ENCODE measurements at places on chromosomes 3 and 15.

GRCh38 chr3:113712129-113712528 is 15.7 kb upstream of the USF3 start:
- no peak for DNase-seq

- no peak for DNase-seq
These were observed 8.6 kb downstream of the DMXL2 start for GRCh38 chr15:51613951-51614350.

DNA sequence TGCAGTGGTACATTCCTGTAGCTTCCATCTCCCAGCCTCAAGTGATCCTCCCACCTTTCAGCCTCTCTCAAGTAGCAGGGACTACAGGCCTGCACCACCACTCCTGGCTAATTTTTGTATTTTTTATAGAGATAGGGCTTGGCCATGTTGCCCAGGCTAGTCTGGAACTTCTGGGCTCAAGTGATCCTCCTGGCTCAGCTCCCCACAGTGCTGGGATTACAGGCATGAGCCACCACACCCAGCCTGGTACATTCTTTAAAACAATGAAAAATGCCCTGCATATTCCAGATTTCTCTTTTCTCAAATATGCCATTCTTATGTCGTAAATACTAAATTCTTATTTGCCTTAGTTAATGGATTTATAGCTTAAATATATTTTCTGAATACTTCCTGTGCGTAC is 581.4 kb downstream of the MECOM start:
- no peak for DNase-seq

- DNase-seq = no peak
These were observed 323.5 kb downstream of the ERC2 start for GRCh38 chr3:56144805-56145204.

- DNase-seq = no peak
These were observed 82.6 kb downstream of the TGFBR2 start for GRCh38 chr3:30688776-30689641.

- no peak for DNase-seq
These were observed 20.2 kb upstream of the IMPG2 start for GRCh38 chr3:101340591-101340990.

DNA sequence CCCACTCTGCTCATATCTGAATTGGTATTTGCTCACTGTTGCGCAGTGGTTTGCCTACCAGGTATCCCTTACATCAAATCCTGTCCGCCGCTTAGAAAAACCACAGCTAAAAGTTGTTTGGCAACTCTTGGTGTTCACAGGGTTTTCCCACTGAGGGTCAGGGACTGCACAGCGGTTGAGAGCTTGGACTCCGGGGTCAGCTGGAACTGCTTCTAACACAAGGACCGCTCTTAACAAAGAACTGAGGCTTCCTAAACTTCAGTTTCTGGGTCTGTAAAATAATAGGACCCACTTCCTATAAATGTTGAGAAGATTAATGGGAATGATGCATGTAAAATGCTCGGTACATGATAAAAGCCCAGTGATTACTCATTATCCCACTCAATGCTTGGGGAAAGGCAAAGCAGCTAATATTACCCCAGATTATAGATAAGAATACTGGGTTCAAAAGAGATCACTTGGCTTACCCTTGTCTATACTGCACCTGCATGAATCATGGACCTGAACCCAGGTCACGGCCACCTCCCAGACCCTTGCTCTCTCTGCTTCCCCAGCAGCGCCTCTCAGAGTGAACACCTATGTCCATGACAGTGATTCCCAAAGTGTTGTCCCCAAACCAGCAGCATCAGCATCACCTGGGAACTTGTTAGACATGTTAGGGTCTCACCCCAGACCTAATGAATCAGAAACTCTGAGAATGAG is 36.1 kb downstream of the LIPC start:
- no peak for DNase-seq

DNA sequence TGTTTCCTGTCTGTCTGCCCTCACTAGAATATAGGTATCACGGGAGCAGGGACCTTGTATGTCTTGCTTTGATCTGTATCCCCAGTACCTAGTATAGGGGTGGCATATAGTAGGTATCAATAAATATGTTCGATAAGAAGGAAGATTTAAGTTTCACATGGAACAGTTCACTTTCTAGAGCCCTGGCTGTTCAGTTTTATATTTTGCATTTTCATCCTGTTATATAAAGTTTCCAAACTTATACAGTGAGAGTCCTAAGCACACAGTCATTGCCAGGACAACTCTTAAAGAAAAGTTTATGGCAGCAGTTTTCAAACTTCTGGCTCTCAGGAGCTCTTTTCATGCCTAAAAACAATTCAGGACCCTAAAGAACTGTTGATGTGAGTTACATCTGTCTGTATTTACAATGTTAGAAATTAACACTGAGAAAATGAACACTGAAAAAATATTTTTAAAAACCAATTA is 13.4 kb downstream of the ITPR1 start:
- no peak for DNase-seq

Data from stimulated activated CD8-positive, alpha-beta memory T cell treated with anti-CD3 and anti-CD28 coated beads, Interleukin-4, amount 100 ng/mL, for 1 hour (primary cell).